Glomerular endothelial cell (primary cell): ENCODE measurements at places on chromosomes 7 and 10.

DNA sequence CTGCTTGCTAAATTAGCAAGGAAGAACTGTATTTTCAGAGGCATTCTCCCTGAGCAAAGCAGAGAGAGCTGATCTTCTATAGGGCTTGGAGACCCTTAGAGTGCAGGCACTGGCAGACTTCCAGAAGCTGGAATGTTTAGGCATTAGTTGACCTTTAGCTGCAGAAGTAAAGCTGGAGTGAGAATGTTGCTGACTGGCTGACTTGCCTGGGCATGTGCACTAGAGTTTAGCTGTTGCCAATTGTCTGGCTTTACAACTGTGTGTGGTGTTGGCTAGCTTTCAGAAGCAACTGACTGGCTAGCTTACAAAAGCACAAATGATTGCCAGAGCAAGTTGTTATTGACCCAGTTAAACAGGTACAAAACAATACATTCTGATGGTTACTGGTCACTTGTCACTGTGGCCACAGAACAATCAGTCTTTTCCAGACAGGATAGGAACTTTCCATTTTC lies 25.1 kb downstream of the FAM13C start:
- no peak for DNase-seq

GRCh38 chr10:110129490-110129889 lies 77.9 kb upstream of the MXI1 start:
- no peak for DNase-seq

DNA sequence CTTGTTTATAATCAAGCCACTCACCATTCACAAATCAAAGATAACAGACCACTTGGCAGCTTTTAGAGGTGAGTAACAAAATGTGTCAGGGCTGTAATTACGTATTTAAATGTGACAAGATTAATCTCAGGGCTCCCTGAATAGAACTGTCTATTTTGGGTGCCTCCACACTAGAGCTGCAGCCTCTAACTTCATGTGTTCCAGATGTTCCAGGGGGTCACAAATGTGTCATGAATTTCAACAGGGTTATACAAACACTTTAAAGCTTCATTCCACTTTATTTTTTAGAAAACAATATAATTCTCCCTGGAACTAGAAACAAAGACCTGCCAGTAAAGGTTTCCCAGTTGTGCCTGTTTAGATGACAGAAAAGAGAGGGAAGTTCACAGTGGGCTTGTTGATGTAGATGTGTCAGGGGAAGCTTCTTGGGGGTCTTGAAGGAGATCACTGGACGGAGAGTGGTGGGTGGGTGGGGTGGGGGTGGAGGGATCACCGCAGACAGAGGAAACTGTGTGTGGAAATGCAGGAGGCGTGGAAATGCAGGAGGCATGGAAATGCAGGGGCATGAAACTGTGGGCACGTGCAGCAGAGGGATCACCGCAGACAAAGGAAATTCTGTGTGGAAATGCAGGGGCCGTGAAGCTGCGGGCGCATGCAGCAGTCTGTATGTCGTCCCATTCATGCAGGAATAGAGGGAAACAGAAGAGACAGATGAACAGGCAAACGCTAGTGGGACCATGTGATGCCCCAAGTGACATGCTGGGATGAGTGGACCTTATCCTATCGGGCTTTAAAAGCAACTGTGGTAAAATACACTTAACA lies 42.0 kb upstream of the TRIL start:
- no peak for DNase-seq

DNA sequence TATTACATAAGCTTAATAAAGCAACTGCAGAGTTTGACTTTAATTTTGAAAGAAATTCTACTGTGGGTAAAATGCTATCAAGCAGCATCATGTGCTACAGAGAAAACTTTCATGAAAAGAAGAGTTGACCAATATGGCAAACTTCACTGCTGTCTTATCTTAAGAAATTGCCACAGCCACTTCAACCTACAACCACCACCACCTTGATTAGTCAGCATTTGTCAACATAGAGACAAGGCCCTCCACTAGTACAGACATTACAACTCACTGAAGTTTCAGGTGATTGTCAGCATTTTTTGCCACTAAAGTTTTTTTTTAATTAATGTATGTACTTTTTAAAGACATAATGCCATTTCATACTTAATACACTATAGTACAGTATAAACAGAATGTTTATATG lies 350.3 kb downstream of the HPSE2 start:
- no peak for DNase-seq
